ENCODE measurements at places on chromosomes 6 and 20. TPM values are rescaled to one million over a fixed set of nuclear protein-coding genes. Genes with fewer than 3 reads are reported as not detected.
A peak's percentile ranks its signal among the peaks of the same experiment; 100 is the strongest.

- peaks cover 39% of the 10 kb centered on the region for H3K4me1 ChIP-seq
- no peaks in the 10 kb centered on the region for H3K27me3 ChIP-seq
- no peak for DNase-seq
These were observed 27.1 kb downstream of the TOP1 start for GRCh38 chr20:41055679-41056078.

- no peak overlapping the region for H3K27ac ChIP-seq
- H3K27me3 ChIP-seq: no peaks in the 10 kb centered on the region
- H3K36me3 ChIP-seq: no peaks in the 10 kb centered on the region
- no peak overlapping the region for H3K4me3 ChIP-seq
- DNase-seq: no peak
These were observed 143.3 kb downstream of the MYO6 start for GRCh38 chr6:75892384-75892783.

DNA sequence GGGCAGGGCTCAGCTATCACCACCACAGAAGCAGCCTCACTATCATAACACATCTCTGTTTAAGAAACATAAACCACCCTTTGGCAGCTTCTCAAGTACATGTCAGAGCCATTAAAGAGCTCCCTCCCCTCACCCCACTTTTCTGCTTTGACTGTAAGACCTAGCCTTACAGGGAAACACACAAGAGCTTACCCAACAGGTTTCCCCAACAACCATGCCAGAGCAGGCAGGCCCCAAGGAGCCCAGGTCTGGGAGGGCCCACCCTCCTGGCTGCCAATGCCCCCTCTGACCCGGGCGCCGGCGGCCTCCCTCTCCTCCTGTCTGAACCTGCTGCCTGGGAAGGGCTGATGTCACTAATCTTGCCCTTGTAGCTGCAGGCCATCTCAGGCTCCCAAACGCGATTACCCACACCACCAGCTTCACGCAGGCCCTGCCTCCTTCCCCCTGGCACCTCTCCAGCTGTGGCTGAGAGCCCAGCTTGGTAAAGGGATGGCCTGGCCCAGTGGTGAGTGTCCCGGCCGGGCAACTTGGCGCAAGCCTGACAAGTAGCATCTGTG, 402.0 kb downstream of the MAFB start:
- no peaks in the 10 kb centered on the region for H3K36me3 ChIP-seq
- H3K27me3 ChIP-seq: no peaks in the 10 kb centered on the region
- no peak for DNase-seq
- H3K4me3 ChIP-seq: no peak overlapping the region
- no peak overlapping the region for H3K27ac ChIP-seq
- H3K4me1 ChIP-seq: peaks cover 42% of the 10 kb centered on the region

COL9A3 gene
- 113 TPM for total RNA-seq

FAM83D gene
- total RNA-seq: 81.6 TPM

OCSTAMP gene
- not detected for total RNA-seq

- peaks cover 26% of the 10 kb centered on the region for H3K4me1 ChIP-seq
- no peak overlapping the region for H3K4me3 ChIP-seq
- DNase-seq: no peak
- H3K27me3 ChIP-seq: no peaks in the 10 kb centered on the region
These were observed 167.2 kb upstream of the THEMIS start for GRCh38 chr6:128068119-128068479.

FAM83C gene
- total RNA-seq: not detected

VSTM2L gene
- 1.9 TPM for total RNA-seq

DNA sequence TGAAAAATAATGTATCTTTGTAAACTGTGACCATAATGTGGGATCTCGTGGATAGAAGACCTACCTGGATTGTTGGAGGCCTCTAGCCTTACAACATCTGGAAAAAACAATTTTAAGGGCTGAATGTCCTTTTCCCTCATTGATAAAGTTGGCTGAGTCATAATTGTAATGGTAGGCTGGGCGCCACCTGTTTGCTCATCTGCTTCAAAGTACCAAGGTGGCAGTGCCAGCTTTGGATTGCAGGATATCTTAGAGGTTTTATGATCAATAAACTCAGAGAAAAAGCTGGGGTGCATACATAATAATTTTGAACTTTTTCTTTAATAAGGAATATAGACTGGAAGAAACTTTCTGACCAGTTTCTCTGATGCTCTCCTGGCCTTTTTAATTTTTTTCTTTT, 653.4 kb downstream of the MMUT start:
- H3K4me3 ChIP-seq: no peak overlapping the region
- H3K36me3 ChIP-seq: no peaks in the 10 kb centered on the region
- DNase-seq: no peak
- H3K27me3 ChIP-seq: no peaks in the 10 kb centered on the region
- no peaks in the 10 kb centered on the region for H3K4me1 ChIP-seq

DNA sequence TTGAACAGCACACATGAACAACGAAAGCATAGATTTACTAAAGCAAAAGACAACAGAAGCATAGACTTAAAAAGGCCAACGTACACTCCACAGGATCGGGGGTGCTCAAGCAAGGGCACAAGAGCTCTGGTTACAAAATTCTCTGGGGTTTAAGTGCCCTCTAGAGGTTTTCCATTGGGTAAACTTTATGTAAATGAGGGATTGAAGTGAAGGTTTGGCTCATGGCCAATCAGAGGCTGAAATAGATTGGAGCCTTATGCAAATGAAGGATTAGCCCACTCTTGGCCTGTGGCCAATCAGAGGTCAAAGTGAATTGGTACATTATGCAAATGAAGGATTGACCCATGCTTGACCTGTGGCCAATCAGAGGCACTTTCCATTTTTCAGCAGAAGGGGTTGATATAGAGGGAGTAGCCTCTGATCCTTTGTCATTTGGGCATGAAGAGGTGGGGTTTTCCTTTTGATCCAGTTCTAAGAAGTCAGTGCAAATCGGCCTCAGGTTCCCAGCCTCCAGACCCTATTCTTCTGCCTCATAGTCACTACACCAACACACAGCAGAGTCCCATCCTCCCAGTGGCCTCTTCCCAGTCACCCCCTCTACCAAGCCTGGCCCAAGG, 244.9 kb downstream of the THBS2 start:
- H3K36me3 ChIP-seq: peaks cover 13% of the 10 kb centered on the region
- no peak overlapping the region for H3K4me3 ChIP-seq

SCRT2 gene
- 0.31 TPM for total RNA-seq

PTPRT gene
- not detected for total RNA-seq

DEFB123 gene
- not detected for total RNA-seq

DNAH8 gene
- not detected for total RNA-seq

GRCh38 chr6:52365866-52366540, 4.1 kb downstream of the PAQR8 start:
- H3K27me3 ChIP-seq: peaks cover 17% of the 10 kb centered on the region
- no peak overlapping the region for H3K27ac ChIP-seq
- no peak overlapping the region for H3K4me3 ChIP-seq
- peaks cover 22% of the 10 kb centered on the region for H3K4me1 ChIP-seq
- no peaks in the 10 kb centered on the region for H3K36me3 ChIP-seq

ECT2L gene
- total RNA-seq: 0.03 TPM

- no peaks in the 10 kb centered on the region for H3K36me3 ChIP-seq
- DNase-seq: no peak
- no peaks in the 10 kb centered on the region for H3K27me3 ChIP-seq
- no peak overlapping the region for H3K4me3 ChIP-seq
- no peak overlapping the region for H3K27ac ChIP-seq
These were observed 13.8 kb downstream of the TGM6 start for GRCh38 chr20:2394411-2395055.

GSTA1 gene
- not detected for total RNA-seq

GRCh38 chr6:5869261-5869660, 137.5 kb downstream of the NRN1 start:
- H3K27ac ChIP-seq: no peak overlapping the region
- DNase-seq: no peak
- H3K4me1 ChIP-seq: no peaks in the 10 kb centered on the region
- H3K4me3 ChIP-seq: no peak overlapping the region
- H3K27me3 ChIP-seq: no peaks in the 10 kb centered on the region
- H3K36me3 ChIP-seq: no peaks in the 10 kb centered on the region

- 0 out of 2 replicates have a peak overlapping the region, but pooled peaks have one; percentile 35 for H3K4me3 ChIP-seq
- peak; percentile 62 for DNase-seq
- H3K27ac ChIP-seq: no peak overlapping the region
- no peaks in the 10 kb centered on the region for H3K4me1 ChIP-seq
- H3K36me3 ChIP-seq: no peaks in the 10 kb centered on the region
These were observed 48.7 kb downstream of the YTHDF1 start for GRCh38 chr20:63167026-63167917.

PCSK2 gene
- 1.1 TPM for total RNA-seq

DNA sequence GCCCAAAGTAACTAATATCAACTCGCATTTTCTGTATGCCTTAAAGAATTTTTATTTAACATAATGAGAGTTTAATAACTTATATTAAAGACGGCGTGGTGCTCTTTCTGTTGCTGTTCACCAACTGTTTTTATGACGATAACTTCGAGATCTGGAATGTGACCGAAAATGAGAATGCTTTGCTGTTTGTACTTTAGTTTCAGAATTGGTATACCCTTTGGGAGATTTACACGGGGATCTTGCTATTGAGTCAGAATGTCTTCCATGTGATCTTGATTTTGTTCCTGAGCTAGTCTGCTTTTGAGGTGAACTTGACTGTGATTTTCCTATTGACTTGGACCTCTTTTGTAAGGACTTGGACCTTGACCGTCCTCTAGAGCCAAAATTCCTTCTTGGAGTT, 17.9 kb downstream of the PNRC1 start:
- H3K36me3 ChIP-seq: no peaks in the 10 kb centered on the region
- no peak overlapping the region for H3K27ac ChIP-seq
- no peaks in the 10 kb centered on the region for H3K27me3 ChIP-seq

DNA sequence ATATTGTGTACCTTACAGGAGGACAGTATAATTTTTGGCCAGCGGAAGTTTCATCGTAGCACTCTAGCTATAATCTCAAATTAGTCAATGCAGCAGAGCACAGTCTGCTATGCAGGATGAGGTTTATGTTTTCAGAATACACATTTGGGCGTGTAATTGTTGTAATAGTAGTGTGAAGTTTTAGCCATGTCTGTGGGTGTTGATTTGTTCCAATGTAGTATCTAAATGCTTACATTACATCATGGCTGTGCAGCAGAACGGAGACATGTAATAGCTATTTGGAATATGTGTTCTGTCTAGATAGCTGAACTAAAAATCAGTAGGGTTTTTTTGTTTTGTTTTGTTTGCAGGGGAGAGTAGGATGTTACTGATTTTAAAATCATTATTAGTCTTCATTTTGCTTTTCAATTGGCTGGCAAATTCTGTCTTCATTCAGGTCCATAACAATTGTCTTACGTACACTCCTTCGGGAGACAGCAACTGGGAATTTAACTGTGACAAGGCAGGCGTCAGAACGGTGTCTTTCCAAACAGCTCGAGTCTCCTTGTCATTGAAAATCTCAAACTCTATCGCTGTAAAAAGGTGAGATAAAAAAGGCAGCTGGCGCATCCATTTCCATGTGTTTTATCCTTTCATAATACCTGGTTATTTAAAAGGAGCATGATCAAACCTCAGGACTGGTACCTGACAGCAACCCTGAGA, 65.1 kb upstream of the CDH4 start:
- no peak overlapping the region for H3K4me3 ChIP-seq
- peaks cover 10% of the 10 kb centered on the region for H3K27me3 ChIP-seq
- no peak for DNase-seq
- H3K27ac ChIP-seq: no peak overlapping the region
- H3K36me3 ChIP-seq: no peaks in the 10 kb centered on the region

DNA sequence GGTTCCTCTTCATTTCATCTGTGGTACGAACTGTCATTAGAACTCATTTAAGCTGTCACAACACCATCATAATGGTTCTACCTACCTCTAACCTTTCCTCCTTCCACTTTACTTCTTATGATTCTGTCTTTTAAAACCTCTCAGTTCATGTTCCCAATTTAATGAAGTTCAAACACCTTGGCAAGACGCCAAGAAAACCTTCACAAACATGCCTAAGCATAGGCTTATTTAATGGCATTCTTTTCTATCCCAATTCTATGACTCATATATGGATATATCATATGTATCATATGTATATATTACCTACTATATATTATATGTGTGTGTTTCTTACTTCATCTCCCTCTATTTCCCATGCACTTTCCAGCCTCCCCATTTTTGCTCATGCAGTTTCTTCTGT, 283.4 kb upstream of the TBX18 start:
- no peaks in the 10 kb centered on the region for H3K27me3 ChIP-seq
- no peak for DNase-seq
- H3K36me3 ChIP-seq: no peaks in the 10 kb centered on the region
- H3K27ac ChIP-seq: no peak overlapping the region
- H3K4me3 ChIP-seq: no peak overlapping the region

EYA2 gene
- total RNA-seq: 0.16 TPM

BAG2 gene
- 8.5 TPM for total RNA-seq

- H3K4me3 ChIP-seq: no peak overlapping the region
- no peaks in the 10 kb centered on the region for H3K36me3 ChIP-seq
- H3K27ac ChIP-seq: no peak overlapping the region
- H3K27me3 ChIP-seq: no peaks in the 10 kb centered on the region
- 0 out of 2 replicates have a peak, but pooled peaks cover 4% of the 10 kb centered on the region for H3K4me1 ChIP-seq
These were observed 64.9 kb downstream of the TNFAIP3 start for GRCh38 chr6:137931849-137932465.

HLA-DRA gene
- 4.4 TPM for total RNA-seq

- H3K27me3 ChIP-seq: no peaks in the 10 kb centered on the region
- no peaks in the 10 kb centered on the region for H3K36me3 ChIP-seq
- H3K27ac ChIP-seq: no peak overlapping the region
- H3K4me3 ChIP-seq: no peak overlapping the region
- peaks cover 6% of the 10 kb centered on the region for H3K4me1 ChIP-seq
These were observed 397.9 kb upstream of the SPTLC3 start for GRCh38 chr20:12610871-12611270.

GRCh38 chr20:44643596-44644229, 7.8 kb downstream of the ADA start:
- H3K4me3 ChIP-seq: no peak overlapping the region
- H3K36me3 ChIP-seq: no peaks in the 10 kb centered on the region
- H3K27me3 ChIP-seq: no peaks in the 10 kb centered on the region
- no peak overlapping the region for H3K27ac ChIP-seq
- H3K4me1 ChIP-seq: peaks cover 34% of the 10 kb centered on the region

THEMIS gene
- total RNA-seq: not detected

- no peaks in the 10 kb centered on the region for H3K4me1 ChIP-seq
- DNase-seq: no peak
- H3K27me3 ChIP-seq: no peaks in the 10 kb centered on the region
- H3K4me3 ChIP-seq: no peak overlapping the region
- H3K27ac ChIP-seq: no peak overlapping the region
- no peaks in the 10 kb centered on the region for H3K36me3 ChIP-seq
These were observed 96.3 kb downstream of the PREX1 start for GRCh38 chr20:48731536-48731935.
